Stimulated activated CD8-positive, alpha-beta memory T cell treated with anti-CD3 and anti-CD28 coated beads, Interleukin-4, amount 100 ng/mL, for 1 hour (primary cell): ENCODE measurements at places on chromosomes 7 and 10.

DNA sequence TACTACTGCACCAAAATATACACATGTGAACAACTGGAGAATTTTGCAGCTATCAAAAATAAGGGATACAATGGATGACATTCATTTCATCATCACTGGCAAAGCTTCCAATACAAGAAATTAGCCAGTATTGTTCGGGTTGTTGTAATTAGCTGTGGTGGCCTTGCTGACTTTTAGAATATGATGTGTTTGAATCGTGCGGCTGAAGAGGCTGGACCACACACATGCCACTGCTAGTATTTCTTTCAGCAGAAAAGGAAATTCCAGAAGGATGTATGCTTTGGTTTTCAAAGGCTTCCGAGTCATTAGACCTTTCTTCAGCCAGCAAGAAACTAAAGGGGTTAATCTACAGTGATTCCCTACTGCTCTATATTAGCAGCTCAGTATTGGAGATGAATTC, 16.6 kb downstream of the RPP38 start:
- DNase-seq = no peak

DNA sequence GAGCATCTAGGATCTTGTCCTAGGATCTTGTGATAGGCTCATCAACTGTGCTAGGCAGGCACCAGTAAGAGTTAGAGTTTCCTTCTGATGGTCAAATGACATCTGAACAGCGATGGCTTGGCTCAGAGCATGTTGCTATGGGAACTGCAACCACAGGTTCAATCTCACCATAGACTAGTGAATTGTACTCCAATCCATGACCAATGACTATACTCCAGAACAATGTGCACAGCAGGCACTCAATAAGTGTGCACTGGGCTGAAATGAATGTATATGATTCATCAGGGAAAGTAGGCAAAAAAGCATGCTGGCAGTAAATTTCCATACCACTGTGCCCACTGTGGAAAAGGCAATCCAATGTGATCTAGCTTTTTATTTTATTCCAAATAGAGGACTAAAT, 163.6 kb upstream of the HPS1 start:
- DNase-seq = no peak

GRCh38 chr7:79282070-79282694, 171.3 kb downstream of the MAGI2 start:
- no peak for DNase-seq

DNA sequence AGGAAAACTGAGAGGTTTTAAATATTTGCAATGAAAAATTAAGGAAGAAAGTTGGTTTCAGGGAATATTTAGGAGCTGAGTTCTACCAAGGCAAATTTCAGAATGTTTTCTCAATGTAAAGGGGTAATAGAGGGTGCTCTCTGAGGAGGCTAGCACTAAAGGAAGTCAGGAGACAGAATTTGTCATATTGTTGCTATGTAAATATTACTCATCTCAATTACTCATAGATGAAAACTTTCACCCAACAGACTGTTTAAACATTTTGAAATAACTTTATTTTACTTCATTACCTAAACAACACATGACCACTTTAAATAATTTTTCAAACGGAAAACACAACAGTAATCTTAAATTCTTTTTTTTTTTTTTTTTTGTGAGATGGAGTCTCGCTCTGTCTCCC, 274.8 kb upstream of the NRG3 start:
- DNase-seq = no peak

DNA sequence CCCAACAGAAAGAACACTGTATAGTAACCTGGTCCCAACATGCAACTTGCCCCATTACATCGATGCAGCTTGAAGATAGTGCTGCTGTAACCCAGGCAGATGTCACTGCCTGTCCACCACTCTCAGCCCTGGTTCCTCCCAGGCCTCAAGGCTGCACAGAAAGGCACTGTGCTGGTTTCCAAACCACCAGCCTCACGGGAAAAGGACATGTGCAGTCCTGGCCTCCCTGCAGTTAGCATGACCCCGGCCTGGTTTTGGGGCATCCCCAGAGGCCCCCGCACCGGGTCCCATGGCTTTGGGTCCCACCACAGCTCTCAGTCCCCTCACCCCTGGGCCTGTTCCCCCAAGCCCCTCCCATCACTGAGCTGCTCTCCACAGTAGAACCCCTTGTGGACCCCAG, 214.5 kb downstream of the TNS3 start:
- DNase-seq = no peak

DNA sequence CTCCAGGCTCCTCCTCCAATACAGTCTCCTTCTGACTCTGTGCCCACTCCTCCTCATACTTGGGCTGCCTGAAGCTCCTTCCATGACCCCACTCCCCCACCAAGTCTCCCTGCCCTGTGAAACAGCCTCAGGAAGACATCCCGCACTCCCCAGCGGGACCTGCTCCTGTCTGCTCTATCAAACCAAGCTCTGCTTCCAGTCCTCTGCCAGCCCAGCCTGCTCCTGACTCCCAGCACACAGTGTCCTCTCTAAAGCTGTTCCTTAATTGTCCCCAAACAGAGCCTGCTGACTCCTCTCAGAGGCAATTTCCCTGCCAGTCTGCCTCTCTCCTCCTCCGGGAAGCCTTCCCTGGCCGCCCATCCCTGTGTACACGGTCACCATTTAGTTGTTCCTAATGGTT, 9.9 kb downstream of the POLL start:
- DNase-seq = no peak

DNA sequence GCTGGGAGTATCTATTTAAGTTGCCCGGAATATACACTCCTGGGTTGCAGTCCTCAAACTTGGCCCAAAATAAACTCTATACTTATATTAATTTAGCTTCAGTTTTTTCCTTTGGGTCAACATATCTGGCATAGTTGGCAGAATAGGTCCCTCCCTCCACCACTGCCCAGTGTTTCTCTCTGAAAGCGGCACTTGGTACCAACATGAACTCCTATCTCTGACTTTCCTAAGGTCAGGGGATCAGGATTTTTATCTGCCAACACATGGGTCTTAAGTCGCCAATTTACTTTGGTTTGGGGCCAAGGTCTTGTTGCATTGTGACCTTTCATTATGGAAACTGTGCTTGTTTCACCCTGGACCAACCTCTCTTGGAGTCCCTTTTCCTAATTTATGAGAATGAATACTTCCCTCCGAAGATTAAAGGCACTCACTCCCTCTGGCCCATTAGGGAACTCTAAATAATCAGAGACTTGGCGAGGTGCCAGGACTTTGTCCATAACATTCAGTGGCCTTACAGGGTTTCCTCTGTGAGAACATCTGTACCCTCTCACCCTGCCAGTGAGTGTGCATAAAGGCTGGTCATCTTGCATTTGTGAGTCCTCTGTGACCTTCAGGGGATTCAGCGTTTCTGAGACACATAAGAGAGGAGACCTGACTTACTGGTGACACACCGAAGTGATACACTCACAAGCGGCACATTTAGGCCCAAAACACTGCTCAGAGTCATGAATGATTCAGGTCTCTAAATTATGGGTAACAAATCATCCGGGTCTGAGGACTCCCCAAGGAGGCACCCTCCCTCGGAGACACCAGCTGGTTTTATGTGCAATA, 19.7 kb upstream of the FKBP9 start:
- no peak for DNase-seq

- DNase-seq = no peak
Observed at GRCh38 chr7:142856565-142857245, 1.8 kb downstream of the EPHB6 start.

- DNase-seq = no peak
Observed at GRCh38 chr7:15326044-15326644, 235.7 kb downstream of the AGMO start.

GRCh38 chr10:33304423-33305225, 29.8 kb downstream of the NRP1 start:
- no peak for DNase-seq

- DNase-seq = no peak
Observed at GRCh38 chr7:116997972-116998371, 44.7 kb downstream of the ST7 start.

DNA sequence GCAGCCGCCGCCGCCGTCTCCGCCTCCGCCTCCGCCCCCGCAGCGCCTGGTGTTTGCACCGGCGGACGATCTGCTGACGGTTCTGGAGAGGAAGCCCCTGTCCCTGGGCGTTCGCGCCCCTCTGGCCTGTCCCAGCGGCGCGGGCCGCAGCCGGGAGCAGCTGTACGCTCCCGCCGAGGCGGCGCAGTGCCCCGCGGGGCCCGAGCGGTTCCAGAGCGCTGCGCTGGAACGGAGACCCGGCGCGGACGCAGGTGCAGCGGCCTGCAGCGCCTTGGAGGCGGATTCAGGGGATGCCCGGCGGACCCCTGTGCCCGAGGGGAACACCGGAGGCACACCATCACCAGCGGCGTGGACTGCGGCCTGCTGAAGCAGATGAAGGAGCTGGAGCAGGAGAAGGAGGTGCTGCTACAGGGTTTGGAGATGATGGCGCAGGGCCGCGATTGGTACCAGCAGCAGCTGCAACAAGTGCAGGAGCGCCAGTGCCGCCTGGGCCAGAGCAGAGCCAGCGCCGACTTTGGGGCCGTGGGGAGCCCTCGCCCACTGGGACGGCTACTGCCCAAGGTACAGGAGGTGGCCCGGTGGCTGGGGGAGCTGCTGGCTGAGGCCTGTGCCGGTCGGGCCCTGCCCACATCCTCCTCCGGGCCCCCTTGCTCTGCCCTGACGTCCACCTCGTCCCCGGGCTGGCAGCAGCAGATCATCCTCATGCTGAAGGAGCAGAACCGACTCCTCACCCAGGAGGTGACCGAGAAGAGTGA, 24.8 kb upstream of the ZNF735 start:
- DNase-seq = no peak

DNA sequence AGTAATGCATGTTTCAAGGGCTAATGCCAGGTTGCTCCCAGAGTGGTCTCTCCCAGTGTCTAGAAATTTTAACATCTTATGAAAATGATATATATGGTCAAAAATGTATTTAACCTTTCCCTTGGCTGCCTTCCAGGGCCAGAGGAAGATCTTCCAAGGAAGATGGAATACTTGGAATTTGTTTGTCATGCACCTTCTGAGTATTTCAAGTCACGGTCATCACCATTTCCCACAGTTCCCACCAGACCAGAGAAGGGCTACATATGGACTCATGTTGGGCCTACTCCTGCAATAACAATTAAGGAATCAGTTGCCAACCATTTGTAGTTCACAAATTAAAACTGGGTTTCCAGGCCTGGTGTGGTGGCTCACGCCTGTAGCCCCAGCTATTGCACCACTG, 9.0 kb downstream of the GATAD1 start:
- no peak for DNase-seq

GRCh38 chr7:100396421-100396982, 23.2 kb downstream of the PILRA start:
- no peak for DNase-seq

DNA sequence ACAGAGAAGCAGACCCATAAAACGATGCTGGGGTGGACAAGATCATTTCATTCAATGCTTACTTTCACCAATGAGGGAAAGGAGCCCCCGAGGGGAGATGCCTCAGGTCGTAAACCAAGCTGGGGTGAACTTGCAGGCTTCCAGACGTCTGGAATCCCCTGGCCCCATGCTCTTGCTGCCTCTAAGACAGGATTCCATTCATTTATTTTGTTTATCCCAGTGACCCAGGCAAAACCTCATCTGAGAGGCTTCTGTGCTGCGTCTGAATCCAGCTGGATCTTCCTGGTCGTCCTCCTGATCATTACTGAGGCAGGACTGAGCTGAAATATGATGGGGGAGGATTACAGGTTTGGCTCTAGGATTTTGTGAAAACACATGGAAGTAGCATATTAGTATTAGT, 182.9 kb downstream of the MYOF start:
- no peak for DNase-seq

DNA sequence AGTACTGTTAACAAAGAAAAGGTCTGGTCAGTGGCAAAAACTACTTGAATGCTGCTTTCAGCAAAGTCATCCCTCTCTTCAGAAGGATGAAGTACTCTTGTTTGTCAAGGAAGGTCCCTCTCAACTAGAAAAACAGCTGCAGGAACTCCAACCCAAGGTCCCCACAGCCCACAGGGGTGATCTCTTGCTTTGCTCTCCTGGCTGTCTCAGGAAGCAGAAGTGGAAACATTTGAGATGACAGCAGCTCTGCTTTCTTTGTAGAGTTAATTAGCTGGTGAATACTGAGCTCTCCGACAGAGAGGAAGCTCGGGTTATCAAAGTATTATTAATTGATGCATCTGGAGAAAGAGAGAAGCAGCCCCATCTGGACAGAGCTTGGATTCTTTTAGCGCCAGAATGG, 25.4 kb upstream of the LRGUK start:
- DNase-seq = no peak

DNA sequence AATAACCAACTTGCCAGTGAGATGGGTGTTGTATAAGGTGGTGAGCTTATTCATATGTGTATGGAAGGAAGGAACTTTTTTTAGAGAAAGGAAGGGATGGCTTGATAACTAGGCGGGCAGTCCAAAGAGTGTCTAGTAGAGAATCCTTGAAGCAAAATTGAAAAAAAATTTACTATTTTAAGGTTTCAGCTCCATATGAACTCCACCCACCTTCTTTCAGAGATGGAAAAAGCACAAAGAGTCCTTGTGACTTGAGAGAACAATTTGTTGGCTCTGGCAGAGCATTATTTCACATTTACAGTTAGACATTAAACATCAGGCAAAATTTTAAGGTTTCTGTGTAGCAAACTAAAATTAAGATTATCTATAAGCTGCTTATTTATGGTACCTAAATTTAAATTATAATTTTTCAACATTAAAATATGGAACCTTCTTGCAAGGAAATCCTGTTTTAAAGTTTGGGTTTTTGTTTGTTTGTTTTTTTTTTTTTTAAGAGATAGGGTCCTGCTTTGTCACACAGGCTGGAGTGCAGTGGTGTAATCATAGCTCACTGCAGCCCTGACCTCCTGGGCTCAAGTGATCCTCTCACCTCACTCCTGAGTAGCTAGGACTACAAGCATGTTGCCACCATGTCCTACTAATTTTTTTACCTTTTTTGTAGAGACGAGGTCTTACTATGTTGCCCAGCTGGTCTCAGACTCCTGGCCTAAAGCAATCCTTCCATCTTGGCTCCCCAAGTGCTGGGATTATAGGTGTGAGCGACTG, 12.2 kb downstream of the PTPN12 start:
- DNase-seq = no peak

DNA sequence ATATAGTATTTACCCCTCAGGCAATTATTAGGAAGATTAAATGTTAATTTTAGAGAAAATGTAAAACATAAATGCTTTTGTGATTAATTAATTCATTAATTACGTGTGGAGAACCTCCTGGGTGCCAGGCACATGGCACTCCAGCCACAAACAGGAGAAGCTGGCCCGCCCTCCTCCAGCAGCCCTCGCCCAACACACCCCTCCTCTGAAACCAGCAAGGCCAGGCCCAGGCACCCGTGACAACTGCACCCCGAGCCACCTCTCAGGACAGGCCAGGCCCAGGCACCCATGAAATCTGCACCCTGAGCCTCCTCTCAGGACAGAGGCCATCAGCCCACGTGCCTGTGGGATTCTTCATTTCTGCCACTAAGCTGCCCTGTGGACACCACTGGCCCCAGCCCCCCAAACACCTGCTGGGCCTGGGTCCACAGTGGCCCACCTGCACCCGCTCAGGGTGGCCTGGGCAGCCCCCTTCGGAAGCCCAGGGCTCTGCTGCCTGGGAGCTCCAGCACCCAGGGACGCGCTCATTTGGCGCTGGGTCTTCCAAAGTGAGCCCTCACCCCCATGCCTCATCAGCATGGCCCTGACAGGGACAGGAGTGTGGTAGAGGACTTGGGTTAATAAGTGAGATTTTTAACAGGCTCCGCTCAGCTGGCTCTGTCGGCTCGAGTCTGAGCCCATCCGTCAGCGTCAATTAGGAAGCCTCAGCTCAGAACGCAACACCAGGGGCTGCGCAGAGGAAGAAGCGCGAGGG, 482.1 kb downstream of the DNAJB6 start:
- DNase-seq = no peak
